ENCODE measurements at places on chromosomes 7 and 10.

DNA sequence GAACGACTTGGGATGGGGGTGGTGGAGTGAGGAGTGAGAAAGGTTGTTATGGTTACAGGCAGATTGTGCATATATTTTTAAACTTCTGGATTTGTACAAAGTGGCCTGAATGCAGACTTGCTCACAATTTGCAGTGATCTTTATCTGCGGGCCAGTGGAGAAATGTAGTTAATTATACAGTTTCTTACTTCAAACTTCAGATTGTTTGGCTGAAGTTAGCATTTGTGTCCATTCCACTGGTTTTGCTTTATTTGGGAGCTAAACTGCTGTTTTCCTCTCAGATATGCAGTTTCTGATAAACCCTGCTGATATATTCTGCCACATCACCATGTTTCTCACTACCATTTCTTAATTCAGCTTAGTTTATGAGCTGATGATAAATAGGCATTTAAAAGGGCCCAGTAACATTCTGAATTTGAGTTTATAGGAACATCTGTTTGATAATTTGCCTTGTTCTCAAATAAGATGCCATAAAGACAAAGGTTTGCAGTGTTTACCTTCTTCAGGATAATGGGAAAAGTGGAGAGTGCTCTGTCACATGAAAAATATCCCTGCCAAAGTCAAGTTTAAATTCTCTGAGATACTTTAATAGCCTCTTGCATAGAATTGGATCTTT, 170.1 kb downstream of the ST7 start:
- DNase-seq = no peak

GRCh38 chr10:62136931-62137330, 131.7 kb downstream of the RTKN2 start:
- DNase-seq = no peak

DNA sequence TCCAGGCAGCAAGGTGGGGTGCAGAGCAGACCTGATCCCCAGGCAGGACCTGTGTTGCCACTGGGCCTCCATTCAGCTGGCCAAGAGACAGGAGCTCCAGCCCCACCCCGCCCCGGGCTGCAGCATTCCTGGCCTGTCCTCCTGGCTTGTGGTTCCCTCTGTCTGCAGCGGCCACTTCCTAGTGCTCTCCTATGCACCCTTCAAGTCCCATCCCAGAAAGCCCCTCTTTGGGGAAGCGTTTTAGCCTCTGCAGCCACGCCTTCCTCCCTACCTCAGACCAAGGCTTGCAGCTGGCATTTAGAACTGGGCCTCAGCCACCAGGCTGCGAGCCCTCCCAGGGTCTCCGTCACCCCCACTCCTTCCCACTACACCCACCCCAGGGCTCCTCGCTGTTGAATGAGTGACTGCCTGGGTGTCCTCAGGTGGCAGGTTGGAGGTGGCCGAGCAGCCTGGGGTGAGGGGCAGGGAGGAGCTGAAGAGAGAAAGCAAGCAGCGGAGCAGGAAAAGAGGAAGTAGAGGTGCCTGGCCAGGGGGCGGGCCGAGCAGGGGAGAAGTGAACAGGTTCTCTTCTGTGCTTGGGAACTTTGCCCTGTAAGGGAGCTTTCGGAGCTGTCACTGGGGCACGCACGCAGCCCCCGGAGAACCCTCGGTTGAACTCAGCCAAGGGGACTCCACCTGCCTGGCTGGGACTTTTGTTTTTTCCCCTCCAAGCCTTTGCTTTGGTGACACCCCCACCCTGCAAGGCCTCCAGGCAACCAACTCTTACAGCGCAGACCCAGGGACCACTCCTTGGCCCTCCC, 109.1 kb upstream of the TNRC18 start:
- DNase-seq = peak; percentile 39

DNA sequence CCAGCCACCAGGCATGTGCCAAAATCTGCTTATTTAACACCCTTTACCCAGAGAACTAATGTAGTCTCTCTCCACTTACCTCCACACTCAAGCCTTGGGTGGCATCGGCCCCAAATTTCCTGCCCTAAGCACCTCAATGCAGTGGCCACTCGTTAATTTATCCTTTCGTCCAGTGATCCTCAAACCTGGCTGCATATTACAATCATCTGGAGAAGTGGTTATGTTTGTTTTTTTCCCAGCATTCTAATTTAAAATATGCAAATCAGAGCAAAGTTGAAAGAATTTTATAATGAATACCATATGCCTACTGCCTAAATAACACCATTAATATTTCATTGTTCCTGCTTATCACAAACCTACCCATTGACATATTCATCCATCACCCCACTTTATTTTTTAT, 25.7 kb downstream of the CREB3L2 start:
- DNase-seq = no peak

DNA sequence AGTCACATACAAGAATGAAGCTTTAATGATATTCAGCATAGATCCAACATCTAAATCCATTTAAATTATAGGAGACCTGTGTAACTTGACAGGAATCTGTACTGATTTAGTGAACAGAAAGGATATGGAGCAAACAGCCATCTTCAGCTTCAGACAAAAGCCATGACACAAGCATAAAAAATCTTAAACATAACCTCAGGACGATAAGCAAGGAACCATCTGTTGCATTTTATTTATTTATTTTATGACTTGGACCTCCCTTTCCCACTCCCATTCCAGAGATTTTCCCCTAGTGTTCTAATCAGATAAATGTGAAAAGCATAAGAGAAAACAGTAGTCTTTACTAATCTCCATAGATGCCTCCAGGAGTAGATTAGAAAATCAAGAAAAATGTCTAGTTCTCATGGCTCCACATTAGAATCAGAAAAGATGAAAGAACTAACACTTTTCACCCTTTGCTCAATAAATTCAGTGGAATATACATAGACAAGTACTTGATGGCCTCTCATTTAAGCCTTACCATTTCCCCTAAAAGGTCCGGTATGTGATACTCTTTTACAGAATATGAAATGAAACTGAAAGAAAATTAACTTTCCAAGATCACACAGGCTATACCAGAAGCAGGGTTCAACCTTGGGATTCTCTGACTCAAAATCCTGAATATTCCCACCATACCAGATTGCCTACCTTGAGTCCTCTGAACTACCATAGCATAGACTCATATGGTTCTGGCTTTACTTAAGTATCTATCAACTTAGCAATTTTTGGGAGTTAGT, 15.2 kb downstream of the CACNA2D1 start:
- DNase-seq = no peak

DNA sequence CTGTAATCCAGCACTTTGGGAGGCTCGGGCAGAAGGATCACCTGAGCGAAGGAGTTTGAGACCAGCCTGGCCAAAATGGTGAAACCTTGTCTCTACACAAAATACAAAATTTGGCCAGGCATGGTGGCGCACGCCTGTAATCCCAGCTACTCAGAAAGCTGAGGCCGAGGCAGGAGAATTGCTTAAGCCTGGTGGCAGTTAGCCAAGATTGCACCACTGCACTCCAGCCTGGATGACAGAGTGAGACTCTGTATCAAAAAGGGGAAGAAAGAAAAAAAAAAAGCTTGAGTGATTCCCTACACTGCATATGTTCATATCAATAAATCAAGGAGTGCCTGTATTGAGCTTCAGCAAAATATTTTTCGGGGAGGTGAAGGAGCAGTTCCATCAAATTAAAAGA, 45.8 kb upstream of the SRRM3 start:
- peak; percentile 85 for DNase-seq

DNA sequence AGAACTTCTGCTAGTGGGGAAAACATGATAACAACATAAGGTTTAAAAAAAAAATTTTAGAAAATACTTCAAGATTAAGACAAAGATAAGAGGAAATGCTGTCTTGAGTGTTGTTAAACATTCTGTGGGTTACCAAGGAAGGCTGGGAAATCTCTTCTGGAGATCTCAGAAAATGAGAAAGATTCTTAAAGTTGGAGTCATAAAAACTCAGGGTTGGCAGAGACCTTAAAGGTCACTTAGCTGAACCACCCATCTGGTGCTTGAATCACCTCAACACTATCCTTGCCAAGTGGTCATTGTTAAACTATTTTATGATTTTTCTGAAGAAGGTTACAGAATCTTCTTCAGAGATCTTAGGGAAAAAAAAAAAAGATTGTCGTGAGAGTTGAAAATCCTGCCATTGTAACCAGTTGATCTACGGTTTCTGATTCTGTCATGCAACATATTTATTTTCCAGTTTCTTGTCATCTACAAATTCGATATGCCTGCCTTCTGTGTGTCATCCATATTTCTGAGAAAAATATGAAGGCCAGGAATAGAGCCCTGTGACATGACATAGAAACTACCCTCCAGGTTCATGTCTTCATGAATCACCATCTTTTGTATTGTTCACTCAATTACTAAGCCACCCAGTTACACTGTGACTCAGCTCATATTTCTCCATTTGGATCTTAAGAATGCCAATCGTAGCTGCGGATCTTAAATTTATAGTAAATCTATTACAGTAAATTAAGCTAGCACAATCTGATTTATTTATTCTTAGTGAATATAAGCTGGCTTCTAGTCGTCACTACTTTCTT, 179.2 kb downstream of the ST7 start:
- DNase-seq = peak; percentile 81

GRCh38 chr10:130656582-130657133, 520.5 kb downstream of the GLRX3 start:
- no peak for DNase-seq

GRCh38 chr10:131895116-131895515, 5.7 kb upstream of the PPP2R2D start:
- no peak for DNase-seq

DNA sequence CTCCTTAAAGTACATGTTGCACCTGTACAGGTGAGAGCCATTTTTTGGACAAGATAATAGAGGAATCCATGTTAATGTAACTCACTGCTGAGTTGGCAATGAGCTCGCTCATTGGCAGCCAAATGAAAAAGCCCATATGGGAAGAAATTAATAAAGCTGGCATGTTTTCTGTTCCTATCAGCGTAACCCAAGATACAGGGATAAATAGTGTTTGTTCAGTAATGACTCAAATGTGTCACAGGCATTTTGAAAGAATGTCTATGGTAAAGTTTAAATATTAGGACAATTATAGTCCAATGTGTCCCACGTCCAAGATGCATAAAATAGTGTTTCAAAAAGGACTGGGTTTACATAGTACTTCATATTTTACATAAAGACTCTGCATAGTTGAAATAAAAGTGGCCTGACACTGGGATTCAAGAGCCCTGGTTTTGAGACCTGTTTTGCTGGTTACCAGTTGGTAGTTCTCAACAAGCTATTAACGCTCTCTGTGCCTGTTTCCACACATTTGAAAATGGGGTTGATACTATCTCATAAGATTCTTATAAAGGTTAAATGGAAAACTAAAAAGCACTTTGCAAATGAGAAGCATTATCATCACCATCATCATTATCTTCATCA, 49.1 kb downstream of the MTURN start:
- DNase-seq = no peak

GRCh38 chr7:139654276-139655181, 123.3 kb downstream of the HIPK2 start:
- no peak for DNase-seq

GRCh38 chr7:81327468-81328266, 408.8 kb upstream of the SEMA3C start:
- no peak for DNase-seq

- peak; percentile 7 for DNase-seq
Measured at GRCh38 chr7:141550386-141551093, 670 bp upstream of the AGK start.

- DNase-seq = no peak
Measured at GRCh38 chr10:35219292-35219691, 92.6 kb downstream of the CREM start.

DNA sequence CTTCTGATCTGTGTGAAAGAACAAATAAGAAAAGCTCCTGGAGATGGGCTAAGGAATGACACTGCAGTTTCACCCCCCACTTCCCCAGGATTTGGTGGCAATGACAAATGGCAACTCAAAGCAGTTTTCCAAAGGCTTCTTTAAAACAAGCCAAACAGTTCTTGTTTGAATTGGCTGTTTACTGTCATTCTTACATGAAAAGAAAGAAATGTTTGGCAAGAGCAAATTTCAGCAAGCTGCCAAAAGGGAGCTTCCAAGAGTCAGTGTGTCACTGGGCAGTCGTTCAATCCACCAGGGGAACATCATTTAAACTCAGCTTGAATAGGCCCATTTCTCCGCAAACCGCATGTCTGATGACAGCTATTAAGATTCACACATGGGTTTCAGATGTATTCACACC, 119.0 kb upstream of the RHOBTB1 start:
- DNase-seq = no peak

- DNase-seq = no peak
Measured at GRCh38 chr10:89144836-89145235, 62.3 kb downstream of the CH25H start.

GRCh38 chr10:34002896-34003295, 668.4 kb upstream of the NRP1 start:
- no peak for DNase-seq

DNA sequence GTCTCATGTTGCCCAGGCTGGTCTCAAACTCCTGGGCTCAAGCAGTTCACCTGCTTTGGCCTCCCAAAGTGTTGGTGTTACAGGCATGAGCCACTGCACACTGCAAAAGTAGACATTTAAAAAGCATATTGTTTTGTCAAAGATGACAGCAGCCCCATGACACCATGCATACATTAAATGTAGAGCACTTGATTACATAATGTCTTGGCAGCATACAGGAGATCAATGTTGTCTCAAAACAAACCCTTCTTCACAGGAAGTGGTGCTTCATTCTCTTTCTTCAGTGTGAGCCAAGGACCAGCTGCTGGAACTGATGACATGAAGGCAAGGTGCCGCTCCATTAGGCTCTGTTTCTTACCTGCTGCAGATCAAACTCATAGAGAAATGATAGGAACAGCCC, 218.4 kb downstream of the KLF6 start:
- DNase-seq = no peak

GRCh38 chr10:30456266-30456665, 22.3 kb downstream of the MAP3K8 start:
- DNase-seq = no peak

GRCh38 chr7:108026647-108027046, 23.7 kb upstream of the LAMB1 start:
- no peak for DNase-seq

DNA sequence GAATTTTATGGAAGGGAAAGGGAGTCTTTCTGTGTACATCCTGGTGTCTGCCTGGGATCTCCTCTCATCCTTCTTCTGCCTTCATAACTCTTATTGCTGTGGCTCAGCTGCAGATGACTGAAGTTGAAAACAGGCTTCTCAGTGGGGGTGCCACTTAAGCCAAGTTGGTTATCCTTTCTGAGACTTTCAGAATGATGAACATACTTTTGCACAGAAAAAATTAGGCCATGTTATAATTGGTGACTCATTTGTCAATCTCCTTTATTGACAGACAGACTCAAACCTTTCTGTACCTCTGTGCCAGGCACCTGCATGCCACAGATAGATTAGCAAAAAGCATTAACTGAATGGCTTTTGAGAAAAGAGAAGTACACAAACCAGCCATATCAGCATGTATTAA, 430.3 kb downstream of the SORCS1 start:
- DNase-seq = no peak

GRCh38 chr7:12281038-12281437, 69.9 kb downstream of the TMEM106B start:
- peak; percentile 22 for DNase-seq

- no peak for DNase-seq
Measured at GRCh38 chr7:80533287-80533686, 21.4 kb upstream of the GNAT3 start.
